T-helper 2 cell treated with Interferon-gamma antibody and Interleukin-4, amounts not matched to agents 5 μg/mL and 100 μg/mL, for 36 hours (primary cell): ENCODE measurements at places on chromosomes 5 and 9.

DNA sequence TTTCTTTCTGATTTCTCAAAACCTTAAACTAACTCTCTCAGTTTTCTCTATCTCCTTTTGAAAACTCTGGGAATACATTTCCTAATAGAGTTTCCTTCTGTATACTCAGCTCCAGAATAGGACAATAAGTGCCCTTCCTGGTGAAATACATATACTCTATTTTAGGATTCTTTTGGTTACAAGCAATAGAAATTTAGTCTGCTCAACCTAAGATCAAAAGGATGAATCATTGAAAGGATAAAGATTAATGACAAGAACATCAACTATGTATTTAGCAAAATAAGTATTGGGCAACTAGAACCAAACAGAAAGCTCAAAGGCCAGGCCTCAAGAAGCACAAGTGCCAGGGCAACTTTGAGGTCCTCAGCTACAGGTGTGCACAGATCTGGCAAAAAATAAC, 127.1 kb downstream of the ADAMTSL1 start:
- DNase-seq = no peak
- no peak overlapping the region for H3K27ac ChIP-seq
- no peaks in the 10 kb centered on the region for H3K4me1 ChIP-seq
- no peaks in the 10 kb centered on the region for H3K36me3 ChIP-seq
- H3K4me3 ChIP-seq = no peak overlapping the region

DNA sequence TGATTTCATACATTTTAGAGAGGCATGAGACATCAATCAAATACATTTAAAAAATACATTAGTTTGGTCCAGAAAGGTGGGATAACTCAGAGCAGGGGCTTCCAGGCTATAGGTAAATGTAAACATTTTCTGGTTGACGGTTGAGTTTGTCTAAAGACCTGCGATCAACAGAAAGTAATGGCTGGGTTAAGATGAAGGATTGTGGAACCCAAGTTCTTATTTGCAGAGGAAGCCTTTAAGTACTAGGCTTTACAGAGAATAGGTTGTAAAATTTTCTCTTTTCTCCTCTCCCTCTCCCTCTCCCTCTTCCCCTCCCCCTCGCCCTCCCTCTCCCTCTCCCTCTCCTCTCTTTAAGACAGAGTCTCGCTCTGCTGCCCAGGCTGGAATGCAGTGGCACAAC, 50.8 kb downstream of the PTTG1 start:
- peak overlapping the region; percentile 100 for H3K4me3 ChIP-seq
- peaks cover 67% of the 10 kb centered on the region for H3K4me1 ChIP-seq
- no peak for DNase-seq
- H3K27me3 ChIP-seq = no peaks in the 10 kb centered on the region

DNA sequence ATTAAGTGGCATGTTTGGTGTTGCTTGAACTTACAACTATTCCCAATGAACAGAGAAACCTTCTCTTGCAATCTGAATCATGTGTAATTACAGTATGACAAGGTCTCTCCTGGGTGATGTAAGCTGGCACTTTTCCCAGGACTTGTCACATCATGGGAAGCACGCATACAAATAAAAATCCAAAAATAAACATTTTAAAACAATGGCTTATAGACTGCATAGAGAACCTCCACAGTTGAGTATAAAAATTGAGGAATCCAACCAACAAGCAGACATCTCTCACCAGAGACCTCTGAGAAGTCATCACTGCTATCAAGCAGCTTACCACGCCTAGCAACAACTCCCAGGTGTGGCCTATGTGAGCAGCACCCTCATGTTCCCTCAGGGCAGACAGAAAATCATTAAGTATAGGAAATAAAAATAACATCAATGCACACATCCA, 3.9 kb downstream of the MLLT3 start:
- H3K4me3 ChIP-seq = peak overlapping the region; percentile 39
- H3K4me1 ChIP-seq = peaks cover 32% of the 10 kb centered on the region
- H3K27ac ChIP-seq = no peak overlapping the region
- no peak for DNase-seq
- peaks cover 23% of the 10 kb centered on the region for H3K36me3 ChIP-seq
- H3K27me3 ChIP-seq = no peaks in the 10 kb centered on the region

- no peak overlapping the region for H3K4me3 ChIP-seq
- H3K27ac ChIP-seq = no peak overlapping the region
- no peak for DNase-seq
- peaks cover 3% of the 10 kb centered on the region for H3K36me3 ChIP-seq
- peaks cover 16% of the 10 kb centered on the region for H3K4me1 ChIP-seq
Observed at GRCh38 chr5:80915716-80916115, 44.4 kb upstream of the RASGRF2 start.

GRCh38 chr5:176821441-176821840, 11.1 kb downstream of the UNC5A start:
- H3K36me3 ChIP-seq = no peaks in the 10 kb centered on the region
- H3K27me3 ChIP-seq = peaks cover 36% of the 10 kb centered on the region
- no peak overlapping the region for H3K27ac ChIP-seq
- no peak overlapping the region for H3K4me3 ChIP-seq
- peaks cover 7% of the 10 kb centered on the region for H3K4me1 ChIP-seq

- no peaks in the 10 kb centered on the region for H3K36me3 ChIP-seq
- no peak overlapping the region for H3K4me3 ChIP-seq
- no peak for DNase-seq
Observed at GRCh38 chr9:119451426-119451825, 82.2 kb upstream of the BRINP1 start.

GRCh38 chr5:6545770-6546690, 86.8 kb downstream of the NSUN2 start:
- no peaks in the 10 kb centered on the region for H3K36me3 ChIP-seq
- no peak for DNase-seq
- H3K27me3 ChIP-seq = no peaks in the 10 kb centered on the region
- H3K27ac ChIP-seq = no peak overlapping the region

- no peak overlapping the region for H3K4me3 ChIP-seq
- no peaks in the 10 kb centered on the region for H3K36me3 ChIP-seq
- no peaks in the 10 kb centered on the region for H3K27me3 ChIP-seq
- no peaks in the 10 kb centered on the region for H3K4me1 ChIP-seq
- H3K27ac ChIP-seq = no peak overlapping the region
- no peak for DNase-seq
Observed at GRCh38 chr5:93735378-93735777, 6.0 kb downstream of the POU5F2 start.

DNA sequence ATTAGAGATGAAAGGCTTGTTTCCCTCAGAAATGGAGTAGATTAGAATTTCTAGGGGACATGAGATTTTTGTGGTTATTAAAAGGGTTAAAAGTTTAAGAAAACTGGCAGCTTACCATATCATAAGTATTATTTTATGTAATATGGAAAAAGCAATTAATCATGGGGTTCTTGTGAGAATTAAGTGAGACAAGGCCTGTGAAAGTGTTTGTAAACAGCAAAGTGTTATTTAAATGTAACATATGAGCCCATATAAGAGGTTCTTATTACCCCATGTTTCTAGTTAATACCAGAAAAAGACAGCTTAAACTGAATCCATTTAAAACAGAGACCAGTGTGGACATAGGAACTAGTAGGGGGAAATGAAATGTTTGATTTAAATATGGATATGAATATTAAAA, 241.1 kb upstream of the PIK3R1 start:
- no peaks in the 10 kb centered on the region for H3K27me3 ChIP-seq
- no peak for DNase-seq
- H3K36me3 ChIP-seq = no peaks in the 10 kb centered on the region
- no peaks in the 10 kb centered on the region for H3K4me1 ChIP-seq

- DNase-seq = no peak
- no peak overlapping the region for H3K27ac ChIP-seq
- peaks cover 3% of the 10 kb centered on the region for H3K4me1 ChIP-seq
Observed at GRCh38 chr9:133627341-133627740, 8.8 kb upstream of the DBH start.

DNA sequence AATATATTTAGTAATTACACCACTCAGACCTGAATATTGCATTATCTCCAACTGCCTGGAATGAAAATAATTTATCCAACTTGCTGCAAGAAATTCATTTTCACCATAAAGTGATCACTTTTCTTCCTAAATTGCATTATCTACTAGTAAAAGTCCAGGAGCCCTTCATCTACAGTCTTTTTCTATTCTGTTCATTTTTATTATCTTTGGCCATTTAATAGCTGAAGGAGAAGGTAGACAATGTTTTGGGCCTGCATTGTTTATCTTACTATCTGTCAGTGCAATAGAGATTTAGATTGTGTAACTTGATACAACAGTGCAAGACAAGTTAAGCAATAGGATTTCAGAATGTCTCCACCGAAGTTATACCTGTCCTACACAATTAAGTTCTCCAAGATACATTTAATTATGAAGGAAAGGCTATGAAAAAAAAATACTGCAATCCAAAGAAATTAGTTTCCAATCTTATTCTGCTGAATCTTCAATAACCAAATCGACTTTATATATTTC, 1339.7 kb upstream of the CDH6 start:
- H3K36me3 ChIP-seq = no peaks in the 10 kb centered on the region
- no peak overlapping the region for H3K4me3 ChIP-seq
- no peak for DNase-seq
- H3K27ac ChIP-seq = no peak overlapping the region

GRCh38 chr5:81495286-81495685, 101.4 kb upstream of the ACOT12 start:
- DNase-seq = no peak
- H3K27me3 ChIP-seq = no peaks in the 10 kb centered on the region
- H3K4me1 ChIP-seq = no peaks in the 10 kb centered on the region
- H3K36me3 ChIP-seq = no peaks in the 10 kb centered on the region

- H3K36me3 ChIP-seq = peaks cover 8% of the 10 kb centered on the region
- H3K27ac ChIP-seq = peak overlapping the region; percentile 91
- H3K4me1 ChIP-seq = peaks cover 76% of the 10 kb centered on the region
- no peaks in the 10 kb centered on the region for H3K27me3 ChIP-seq
- peak; percentile 57 for DNase-seq
Observed at GRCh38 chr5:157602505-157602904, 26.9 kb upstream of the ADAM19 start.

DNA sequence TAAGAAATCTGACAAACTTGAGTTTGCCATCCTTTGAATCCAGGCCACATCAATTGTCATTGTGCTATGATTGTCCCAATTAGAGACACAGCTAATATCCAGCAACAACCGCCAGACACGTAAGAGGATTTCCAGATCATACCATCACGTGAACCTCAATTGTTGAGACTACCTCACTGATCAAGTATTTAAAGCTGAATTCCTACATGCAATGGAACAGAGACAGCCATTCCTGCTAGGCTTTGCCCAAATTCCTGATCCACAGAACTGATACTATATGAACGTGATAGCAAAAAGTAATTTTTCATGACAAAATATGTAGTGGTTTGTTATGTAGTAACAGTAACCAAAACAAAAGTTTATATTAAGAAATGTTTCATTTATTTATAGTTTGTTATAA, 657.7 kb downstream of the PRR16 start:
- DNase-seq = no peak
- no peak overlapping the region for H3K4me3 ChIP-seq
- H3K27me3 ChIP-seq = no peaks in the 10 kb centered on the region
- no peaks in the 10 kb centered on the region for H3K4me1 ChIP-seq

DNA sequence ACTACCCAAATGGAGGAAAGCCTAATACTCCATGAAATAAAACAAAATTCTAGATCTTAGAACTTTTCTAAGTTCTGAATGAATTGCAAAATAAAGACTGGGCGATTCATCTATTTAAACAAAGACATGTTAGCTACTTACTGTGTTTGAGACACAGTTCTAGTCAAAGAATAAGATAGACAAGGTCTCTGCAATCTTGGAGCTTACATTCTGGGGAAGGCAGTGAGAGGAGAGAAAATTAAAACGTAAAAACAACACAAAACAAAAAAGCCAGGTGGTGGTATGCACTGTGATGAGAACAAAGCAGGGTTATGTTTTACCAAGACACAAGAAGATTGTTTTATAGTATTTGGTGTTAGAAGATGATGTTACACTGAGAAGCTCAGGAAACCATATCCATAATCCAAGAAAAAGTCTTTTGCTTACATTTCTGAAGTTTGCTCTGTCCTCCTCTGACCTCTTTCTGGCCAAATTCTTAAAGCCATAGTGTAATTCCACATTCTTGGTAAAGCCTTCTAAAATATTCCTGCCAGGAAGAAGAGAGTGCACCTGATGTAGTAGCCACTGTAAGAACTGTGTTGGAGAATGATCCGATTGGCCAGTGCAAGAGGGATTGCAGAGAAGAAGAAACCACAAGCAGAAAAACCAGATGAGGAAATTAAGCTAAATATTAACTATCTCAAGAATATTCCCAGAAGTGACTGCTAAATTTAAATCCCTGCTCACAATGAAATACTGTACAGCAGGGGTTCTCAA, 218.4 kb downstream of the PCSK1 start:
- H3K4me1 ChIP-seq = no peaks in the 10 kb centered on the region
- H3K36me3 ChIP-seq = no peaks in the 10 kb centered on the region
- no peak for DNase-seq
- no peak overlapping the region for H3K27ac ChIP-seq

- H3K4me1 ChIP-seq = peaks cover 2% of the 10 kb centered on the region
- DNase-seq = no peak
- peaks cover 32% of the 10 kb centered on the region for H3K36me3 ChIP-seq
- H3K4me3 ChIP-seq = no peak overlapping the region
Observed at GRCh38 chr9:127528422-127529251, 77.3 kb downstream of the LRSAM1 start.

- peaks cover 6% of the 10 kb centered on the region for H3K27me3 ChIP-seq
- H3K27ac ChIP-seq = no peak overlapping the region
- DNase-seq = no peak
- H3K36me3 ChIP-seq = no peaks in the 10 kb centered on the region
Observed at GRCh38 chr5:38515646-38516045, 40.8 kb downstream of the LIFR start.

DNA sequence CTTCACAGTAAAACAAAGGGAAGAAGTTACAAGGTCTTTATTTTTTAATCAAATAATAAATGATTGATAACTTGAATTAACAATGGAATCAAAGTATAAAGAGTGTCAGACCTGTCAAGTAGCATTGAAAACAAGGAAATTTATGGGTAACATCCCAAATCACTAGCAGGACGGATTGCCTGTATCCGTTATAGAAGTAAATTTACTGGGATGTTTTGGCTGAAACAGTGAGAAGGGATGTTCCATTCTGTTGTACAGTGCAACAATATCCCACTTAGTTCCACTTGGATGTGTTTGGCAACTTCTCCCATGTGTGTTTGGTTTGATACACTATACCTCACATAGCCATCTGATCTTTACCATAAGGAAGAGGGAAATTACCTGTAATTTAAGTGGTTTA, 421.0 kb upstream of the CHD1 start:
- no peaks in the 10 kb centered on the region for H3K27me3 ChIP-seq
- no peaks in the 10 kb centered on the region for H3K36me3 ChIP-seq
- no peak overlapping the region for H3K4me3 ChIP-seq
- no peaks in the 10 kb centered on the region for H3K4me1 ChIP-seq

DNA sequence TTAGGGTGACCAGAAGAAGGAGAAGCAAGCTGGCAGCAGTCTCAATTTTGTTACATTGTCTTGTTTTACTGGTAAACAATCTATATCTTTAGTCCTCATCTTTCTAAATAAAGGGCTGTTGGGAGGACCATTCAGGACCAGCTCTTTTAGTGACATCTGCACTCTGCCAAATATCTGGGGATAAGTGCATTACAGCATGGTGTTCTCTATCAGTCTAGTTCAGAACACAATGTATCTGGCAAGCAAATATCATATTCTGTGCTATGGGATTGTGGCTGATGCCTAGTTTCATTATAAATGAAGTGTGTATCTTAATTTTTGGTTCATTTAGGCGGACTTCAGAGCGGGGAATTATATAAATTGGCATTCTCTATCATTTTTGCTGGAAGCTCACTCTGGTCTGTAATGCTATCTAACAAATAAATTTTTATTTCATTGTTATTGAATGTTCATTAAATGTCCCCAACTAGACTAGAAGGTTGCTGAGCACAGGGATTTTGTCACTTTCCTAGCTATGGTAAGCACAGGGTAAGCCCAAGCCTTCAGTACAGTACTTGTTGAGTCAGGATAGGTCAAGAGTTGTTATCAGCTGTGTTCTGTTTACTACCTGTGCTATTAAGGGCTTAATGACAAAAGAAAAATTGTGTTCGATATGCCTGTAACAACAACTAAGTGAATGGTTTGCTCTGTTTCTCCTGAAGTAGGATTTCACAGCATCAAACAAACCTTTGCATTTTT, 11.9 kb downstream of the WDR31 start:
- no peak overlapping the region for H3K4me3 ChIP-seq
- DNase-seq = no peak
- no peaks in the 10 kb centered on the region for H3K4me1 ChIP-seq
